ENCODE measurements at places on chromosomes 3 and 15.

DNA sequence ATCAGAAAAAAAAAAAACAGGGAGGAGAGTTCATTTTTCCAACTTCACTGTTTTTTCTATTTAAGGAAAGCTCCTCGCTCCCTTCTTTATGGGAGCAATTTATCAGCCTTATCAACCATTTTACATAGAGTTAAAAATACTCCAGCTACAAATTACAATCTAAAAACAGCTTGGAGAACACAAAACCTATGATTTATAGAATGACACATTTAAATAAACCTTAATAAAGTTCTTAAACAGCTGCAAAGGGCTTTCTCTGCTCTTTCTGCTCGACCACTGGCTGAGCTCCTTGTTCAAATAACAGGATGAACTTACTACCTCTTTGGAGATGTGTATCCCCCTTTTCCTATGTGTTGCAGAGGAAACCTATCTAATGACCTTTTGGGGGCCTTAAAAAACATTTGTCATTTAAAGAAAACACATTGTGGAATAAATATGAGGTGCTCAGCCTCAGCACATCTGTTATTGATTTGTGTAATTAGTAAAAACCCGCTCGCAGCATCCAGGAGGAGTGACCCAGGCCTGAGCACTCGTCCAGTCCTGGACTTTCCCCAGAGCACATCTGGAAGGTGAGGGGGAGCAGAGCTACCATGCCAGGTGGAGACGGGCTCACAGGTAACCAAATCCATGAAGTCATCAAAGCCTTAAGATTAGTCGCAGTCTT, 231.2 kb downstream of the ATP8B4 start:
- no peak for DNase-seq

- no peak for DNase-seq
Measured at GRCh38 chr3:46915297-46915822, 37.8 kb downstream of the PTH1R start.

GRCh38 chr3:23017801-23018200, 185.3 kb upstream of the UBE2E2 start:
- no peak for DNase-seq

- DNase-seq, result no peak
Measured at GRCh38 chr15:70053001-70053715, 44.6 kb downstream of the TLE3 start.

- no peak for DNase-seq
Measured at GRCh38 chr3:141790171-141790570, 27.0 kb downstream of the GRK7 start.

DNA sequence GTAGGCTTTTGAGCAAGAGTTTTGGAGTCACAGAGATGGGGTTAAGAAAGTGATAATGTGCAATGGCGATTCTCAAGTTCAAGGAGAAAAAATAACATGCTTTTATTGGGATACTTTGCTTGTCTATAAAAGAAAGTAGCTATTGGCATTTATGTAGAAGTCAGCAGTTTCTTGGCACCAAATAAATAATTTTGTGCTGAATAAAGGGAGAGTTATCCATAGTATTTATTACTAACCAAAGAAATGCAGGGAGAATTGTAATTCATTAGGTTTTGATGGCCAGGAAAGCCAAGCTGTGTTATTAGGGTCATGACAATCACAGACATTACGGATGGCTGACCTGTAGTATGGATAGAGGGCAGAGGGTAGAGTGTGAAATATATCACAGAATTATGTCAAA, 33.1 kb downstream of the BTD start:
- no peak for DNase-seq

Data from activated CD4-positive, alpha-beta T cell treated with anti-CD3 and anti-CD28 coated beads, Interleukin-2, amount 50 U/mL, for 24 hours (primary cell).